ENCODE measurements at places on chromosomes 7 and 10.

- DNase-seq = no peak
These were observed 1.9 kb downstream of the CYREN start for GRCh38 chr7:135168489-135169140.

GRCh38 chr10:34814223-34814912 lies 728 bp downstream of the PARD3 start:
- DNase-seq = no peak

DNA sequence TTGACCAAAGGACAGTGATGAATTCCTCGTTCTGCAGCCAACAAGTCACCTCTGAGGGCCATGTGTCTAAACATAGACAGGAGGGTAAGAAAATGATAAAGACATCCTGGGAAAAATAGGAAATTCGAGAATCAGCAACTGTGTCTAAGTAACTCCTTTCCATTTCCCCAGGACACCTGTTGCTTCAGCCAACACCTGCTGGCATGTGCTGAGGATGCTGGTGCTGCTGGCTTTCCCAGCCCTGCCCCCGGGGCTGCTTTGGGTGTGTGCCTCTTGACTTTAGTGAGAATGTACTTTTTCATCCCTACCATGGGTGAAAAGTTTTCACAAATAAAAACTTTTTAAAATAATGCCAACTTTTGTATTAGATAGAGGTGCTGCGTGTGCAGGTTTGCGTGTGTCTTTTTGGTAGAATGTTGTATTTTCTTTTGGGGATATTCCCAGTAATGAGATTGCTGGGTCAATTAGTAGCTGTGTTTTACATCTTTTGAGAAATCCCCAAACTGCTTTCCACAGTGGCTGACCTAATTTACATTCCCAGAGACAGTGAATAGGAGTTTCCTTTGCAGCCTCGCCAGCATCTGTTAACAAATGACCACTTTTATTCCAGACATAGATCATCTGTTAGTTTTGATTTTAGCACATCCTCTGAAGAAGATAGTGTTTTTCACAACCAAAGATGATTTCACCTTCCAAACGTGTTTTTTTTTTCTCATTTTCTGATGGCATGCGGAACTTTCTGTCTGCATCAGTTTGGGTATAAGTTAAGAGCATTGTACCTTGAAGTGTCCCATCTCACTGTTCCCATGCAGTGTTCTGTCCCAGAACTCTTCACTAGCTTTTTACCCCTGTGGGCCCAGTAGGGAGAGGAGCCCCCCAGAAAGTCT lies 104.2 kb upstream of the ACBD5 start:
- no peak for DNase-seq

GRCh38 chr10:28837613-28838390 lies 160.5 kb downstream of the BAMBI start:
- DNase-seq = no peak

GRCh38 chr7:27793780-27794179 lies 53.8 kb downstream of the TAX1BP1 start:
- DNase-seq = no peak

DNA sequence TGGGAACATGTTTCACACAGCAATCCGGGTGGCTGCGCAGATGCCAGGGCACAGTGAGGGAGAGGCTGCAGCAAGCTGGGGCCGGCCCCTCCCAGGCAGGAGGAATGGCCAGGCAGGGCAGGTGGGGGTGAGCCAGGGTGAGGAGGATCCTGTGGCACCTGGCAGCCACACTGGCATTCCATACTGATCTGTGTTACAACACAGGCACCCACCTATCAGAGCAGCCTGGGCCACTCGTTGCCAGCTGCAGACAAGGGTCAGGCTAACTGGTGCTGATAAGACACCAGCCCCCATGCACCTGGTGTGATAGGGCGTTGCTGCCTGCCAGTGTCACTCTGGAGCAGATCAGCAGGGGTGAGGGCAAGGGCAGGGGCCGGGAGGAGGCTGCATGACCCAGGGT lies 16.6 kb upstream of the RET start:
- no peak for DNase-seq

GRCh38 chr10:103969436-103969835 lies 2.5 kb downstream of the SLK start:
- no peak for DNase-seq

DNA sequence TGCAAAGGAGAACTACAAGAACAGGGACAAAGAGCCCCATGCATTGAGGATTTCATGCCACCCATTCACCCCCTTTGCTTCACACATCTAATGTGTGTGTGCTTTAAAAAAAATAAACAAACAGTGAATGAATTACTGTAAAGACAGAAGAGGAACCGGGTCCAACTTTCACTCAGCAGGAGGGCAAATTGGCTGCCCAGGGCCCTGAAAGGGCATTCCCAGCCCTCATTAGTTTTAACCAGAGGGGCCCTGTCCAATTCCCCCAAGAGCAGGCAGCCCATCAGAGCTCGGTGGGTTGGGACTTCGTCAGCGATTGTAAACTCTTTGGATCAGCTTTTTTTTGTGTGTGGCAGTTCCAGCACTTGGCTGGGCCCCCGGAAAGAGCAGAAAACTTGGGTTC lies 73.6 kb upstream of the PDZD8 start:
- no peak for DNase-seq

DNA sequence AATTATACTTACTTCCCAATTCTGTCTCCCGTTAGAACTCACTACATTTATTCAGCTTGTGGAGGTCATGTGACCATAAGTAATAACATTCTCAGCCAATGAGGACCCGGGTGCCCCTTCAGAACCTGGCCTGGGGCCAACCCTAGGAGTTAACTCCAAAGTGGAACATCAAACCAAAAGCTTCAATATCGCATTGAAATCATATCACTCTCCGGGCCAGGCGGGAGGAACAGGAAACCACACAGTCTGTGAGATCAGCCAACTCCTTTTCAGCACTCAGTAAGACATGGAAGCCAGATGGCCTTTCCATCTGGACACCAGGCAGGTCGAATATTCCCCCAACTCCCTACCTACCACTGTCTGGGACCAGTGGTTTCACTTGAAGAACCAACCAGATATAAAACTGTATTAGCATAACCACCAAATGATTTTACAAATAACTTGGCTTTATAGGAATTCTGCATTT lies 5.5 kb downstream of the CREB3L2 start:
- DNase-seq = no peak

DNA sequence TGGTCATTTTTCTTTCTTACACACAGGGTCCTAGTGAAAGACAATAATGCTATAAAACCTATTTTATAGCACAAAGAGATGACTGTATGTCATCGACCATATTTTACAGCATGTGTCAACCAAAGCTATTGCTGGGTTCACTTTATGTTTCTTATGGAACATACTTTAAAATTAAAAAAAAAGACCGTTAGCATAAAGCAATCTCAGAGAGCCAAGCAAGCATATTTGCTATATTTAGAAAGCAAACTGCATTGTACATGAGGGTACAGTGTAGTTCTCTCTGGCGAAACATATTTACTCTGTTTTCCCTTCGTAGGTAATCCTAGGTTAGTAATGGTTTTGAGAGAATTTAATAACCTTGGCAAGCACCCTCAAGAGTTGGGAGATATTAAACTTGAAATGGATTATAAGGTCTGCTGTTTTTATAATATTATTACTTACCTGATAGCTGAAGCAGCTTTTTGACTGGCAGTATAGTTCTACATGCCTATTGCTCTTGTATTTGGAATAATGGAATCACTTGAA lies 244.2 kb upstream of the POM121L12 start:
- DNase-seq = no peak

DNA sequence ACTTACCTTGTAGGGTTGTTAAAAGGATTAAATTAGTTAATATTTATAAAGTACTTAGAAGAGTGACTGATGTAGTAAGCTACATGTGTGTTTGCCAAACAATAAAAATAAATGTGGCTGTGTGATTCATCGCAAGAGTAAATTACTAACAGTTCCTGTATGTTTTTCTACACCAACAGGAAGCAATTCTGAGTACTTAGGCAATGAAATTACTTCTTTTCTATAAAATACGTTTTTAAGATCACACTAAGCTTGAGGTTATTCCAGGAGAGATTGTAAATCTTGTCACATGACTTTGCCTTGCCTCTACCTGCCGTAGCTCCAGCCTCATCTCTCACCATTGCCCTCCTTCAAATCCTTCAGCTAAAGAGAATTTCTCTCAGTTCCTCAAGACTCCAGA lies 18.1 kb upstream of the GSTK1 start:
- DNase-seq = no peak

GRCh38 chr7:156820445-156821063 lies 72.4 kb downstream of the LMBR1 start:
- no peak for DNase-seq

- no peak for DNase-seq
These were observed 21.4 kb downstream of the VSTM4 start for GRCh38 chr10:49093922-49094321.

DNA sequence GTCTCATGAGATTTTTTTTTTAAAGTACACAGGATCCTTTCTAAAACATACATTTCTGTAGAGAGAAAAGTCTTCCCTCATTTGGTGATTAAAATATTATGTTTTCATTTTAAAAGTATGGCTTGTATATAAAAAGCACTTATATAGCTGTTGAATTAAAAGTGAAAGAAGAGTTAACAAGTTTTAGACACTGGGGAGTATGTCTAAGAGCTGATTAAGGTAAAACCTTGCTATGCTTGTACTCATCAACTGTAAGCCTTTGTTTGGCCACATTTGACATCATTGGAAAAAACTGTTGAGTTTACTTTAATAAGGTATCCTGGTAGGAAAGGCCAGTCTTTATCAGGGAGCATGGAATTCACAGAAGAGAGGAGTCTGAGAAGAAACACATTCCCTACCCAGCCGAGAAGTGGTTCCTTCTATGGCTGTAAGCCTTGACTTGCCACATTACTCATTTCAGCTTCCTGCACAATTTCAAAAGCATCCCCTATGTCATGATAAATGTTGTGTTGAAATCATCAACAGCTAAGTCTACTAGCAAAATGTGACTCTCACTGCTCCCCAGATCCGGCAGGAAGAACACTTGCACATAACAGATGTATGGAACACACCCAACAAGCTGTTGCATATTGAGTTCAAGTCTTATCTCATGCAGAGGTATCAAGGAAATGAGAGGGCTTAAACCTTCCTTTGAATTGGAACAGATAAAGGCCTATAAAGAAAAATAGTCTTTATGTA lies 171.8 kb upstream of the CDK1 start:
- DNase-seq = no peak

- DNase-seq = no peak
These were observed 9.2 kb downstream of the AQP1 start for GRCh38 chr7:30920584-30921539.

DNA sequence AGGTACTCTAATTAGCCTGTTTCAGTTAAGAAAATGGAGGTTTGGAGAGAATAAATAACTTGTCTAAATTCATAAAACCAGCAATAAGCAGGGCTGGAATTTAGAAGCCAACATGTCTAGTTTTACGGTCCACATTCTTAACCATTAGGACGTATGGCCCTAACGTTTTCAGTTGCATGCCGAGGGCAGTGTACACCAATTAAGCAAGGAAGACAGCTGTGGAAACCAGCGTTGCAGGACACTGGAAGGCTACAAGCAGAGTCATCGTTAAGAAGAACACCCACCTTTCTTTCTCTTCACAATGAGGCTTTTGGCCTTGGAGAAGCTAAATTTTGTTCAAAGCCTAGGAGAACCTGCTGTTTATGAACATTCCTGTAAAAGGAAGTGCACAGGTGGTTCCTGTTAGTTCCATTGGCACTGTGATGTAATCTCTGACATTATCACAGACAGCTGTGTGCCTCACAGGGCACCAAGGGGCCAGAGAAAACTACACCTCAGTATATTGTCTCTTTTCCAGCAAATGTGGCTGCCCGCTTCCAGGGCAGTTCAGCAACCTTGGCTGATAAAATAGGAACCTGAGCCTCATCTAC lies 21.0 kb downstream of the MPP7 start:
- no peak for DNase-seq

GRCh38 chr10:71633920-71634319 lies 85.7 kb downstream of the C10orf105 start:
- no peak for DNase-seq

DNA sequence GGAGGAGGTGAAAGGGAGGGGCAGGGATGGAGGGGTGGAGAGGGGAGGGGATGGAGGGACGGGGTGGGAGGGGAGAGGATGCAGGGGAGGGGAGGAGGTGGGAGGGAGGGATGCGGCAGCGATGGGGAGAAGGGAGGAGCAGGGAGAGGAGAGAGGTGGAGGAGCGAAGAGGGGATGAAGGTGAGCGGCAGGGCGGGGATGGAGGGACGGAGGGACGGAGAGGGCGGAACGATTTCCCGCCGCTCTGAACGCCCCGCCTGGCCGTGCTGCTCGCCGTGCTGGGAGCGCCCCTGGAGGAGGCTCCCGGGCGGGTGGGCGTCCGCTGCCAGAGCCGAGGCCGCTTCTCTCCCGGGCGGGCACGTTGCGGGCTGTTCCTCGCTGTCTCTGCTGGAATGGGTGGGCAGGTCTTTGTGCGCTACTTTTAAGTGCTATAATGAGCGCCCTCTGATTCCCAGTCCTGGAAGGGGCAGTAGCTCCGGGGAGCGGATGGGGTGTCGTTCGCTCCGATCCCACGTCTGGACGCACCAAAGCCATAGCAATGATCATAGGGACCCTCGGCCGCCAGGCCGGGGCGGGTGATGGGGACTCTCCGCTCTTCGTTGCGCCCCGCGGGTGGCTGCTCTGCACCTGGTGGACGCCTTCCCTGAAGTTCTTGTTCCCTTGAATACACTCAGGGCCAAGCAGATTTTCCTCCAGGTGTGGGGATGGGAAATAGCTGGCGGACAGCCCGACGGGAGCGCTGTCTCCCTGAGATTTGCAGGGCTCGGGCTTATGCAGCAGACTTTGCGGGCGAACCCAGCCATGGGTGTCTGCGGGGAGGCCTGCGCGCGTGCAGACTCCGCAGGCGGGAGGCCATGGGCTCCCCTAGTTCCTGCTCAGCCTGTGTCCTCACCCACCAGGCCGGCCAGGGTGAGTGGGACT lies 81.1 kb upstream of the CPXM2 start:
- DNase-seq = no peak

DNA sequence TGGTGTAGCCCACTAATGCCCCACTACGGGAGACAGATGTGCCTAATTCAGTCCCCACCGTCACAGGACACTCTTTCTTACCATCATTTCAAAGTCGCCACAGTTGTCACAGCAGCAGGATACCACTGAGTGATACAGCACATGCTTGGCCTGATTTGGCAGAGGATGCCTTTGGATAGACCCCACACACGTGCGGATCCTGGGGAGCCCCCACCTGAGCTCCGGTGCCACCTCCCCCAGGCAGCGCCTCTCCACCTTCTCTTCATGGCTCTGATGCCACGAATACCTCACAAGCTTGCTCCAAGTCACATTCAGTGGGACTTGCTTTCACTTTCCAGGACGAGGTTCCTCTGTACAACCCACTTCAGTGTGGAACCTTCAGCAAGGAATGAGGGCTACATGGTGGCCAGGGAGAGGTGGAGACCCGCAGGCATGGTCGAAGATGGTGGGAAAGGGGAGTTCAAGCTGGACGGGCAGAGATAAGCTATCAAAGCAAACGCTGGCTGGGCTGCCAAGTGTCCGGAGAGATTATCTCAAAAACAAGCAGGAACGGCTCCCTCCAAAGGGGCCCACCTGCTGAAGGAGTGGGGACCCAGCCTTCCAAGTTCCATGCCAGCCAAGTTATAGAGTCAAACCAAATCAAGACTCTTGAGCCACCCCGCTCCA lies 107.4 kb downstream of the ZRANB1 start:
- DNase-seq = no peak
